NCI-H2107 (cell line): ENCODE measurements at places on chromosomes 2 and 18.

DNA sequence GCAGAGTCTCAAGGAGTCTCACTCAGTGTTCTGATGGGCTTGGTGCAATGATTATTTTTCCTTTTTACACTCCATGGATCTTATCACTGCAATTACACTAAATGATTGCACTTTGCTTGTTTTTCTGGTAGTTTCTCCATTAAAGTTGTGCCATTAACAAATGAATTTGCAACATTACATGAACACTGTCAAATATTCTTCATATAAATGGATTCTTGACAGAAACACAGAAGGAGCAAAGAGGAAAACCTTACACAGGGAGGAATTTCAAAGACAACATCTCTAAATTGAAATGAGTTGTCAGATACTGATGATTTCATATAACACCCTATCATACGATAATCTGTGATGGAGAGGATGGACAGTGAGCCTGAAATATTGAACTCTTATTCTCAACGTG is 65.4 kb upstream of the CHST9 start:
- no peak for DNase-seq

GRCh38 chr2:172997031-172997430 is 78.6 kb upstream of the MAP3K20 start:
- no peak for DNase-seq

DNA sequence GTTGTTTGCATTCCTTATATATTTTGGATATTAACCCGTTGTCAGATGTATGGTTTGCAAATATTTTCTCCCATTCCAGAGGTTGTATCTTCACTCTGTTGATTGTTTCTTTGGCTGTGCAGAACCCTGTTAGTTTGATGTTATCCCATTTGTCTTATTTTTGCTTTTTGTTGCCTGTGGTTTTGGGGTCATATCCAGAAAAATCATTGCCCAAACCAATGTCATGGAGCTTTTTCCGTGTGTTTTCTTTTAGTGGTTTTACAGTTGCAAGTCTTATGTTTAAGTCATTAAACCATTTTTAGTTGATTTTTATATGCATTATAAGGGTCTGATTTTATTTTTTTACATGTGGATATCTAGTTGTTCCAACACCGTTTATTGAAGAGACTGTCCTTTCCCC is 35.8 kb downstream of the PPIG start:
- no peak for DNase-seq

DNA sequence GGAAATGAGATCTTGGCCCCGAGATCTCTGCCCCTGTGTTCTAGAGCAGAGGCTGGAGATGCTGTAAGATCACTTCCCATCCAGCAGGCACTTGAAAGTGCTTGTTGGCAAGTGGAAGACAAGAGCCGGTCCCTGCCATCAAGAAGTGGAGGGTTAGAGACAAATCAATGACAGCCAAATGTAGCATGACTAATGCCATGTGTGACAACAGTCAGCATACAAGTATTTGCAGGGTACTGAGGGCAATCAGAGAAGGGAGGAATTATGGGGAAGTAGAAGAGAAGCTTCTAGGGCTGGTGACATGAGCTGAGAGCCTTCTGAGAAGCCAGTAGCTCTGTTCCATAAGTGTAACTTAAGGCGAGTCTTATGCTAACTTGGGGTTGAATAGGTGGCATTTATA is 58.6 kb downstream of the TMEM17 start:
- no peak for DNase-seq

GRCh38 chr2:145015561-145015960 is 495.6 kb upstream of the ZEB2 start:
- DNase-seq = no peak

GRCh38 chr18:48939205-48940097 is 11.3 kb downstream of the SMAD7 start:
- no peak for DNase-seq

GRCh38 chr2:207122651-207123334 is 43.0 kb downstream of the KLF7 start:
- DNase-seq = no peak

- DNase-seq = no peak
Observed at GRCh38 chr2:176818617-176819016, 394.0 kb upstream of the HNRNPA3 start.

- DNase-seq = no peak
Observed at GRCh38 chr2:50551018-50551726, 480.8 kb downstream of the NRXN1 start.

DNA sequence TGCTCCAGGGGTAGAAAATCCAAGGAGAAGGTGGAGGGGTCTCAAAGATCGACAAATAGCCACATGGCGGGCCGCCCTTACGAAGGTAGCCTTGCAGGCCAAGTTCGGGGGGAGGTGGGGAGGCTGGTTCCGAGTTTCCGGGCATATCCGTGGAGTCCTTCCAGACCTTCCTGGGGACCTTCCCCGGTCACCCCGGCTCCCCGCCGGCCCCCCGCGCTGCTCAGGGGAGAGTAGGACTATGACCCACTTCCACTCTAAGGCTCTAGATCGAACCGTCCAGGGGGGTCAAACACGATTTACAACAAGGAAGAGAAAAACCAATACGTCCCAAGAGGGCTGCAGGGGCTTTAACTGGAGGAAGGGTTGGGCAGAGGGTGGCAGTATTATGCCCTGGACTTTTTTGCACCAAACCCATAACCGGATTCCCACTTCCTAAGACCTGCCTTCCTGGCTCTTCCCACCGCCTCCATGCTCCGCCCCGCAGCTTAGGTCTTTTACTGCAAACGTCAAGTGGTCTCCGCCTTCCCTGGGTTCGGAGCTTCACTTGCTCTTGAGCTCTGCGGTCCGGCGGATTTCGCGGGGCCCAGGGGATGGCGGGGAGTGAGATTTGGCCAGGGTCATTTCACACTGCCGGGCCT is 779 bp upstream of the LYPD6 start:
- peak; percentile 26 for DNase-seq

DNA sequence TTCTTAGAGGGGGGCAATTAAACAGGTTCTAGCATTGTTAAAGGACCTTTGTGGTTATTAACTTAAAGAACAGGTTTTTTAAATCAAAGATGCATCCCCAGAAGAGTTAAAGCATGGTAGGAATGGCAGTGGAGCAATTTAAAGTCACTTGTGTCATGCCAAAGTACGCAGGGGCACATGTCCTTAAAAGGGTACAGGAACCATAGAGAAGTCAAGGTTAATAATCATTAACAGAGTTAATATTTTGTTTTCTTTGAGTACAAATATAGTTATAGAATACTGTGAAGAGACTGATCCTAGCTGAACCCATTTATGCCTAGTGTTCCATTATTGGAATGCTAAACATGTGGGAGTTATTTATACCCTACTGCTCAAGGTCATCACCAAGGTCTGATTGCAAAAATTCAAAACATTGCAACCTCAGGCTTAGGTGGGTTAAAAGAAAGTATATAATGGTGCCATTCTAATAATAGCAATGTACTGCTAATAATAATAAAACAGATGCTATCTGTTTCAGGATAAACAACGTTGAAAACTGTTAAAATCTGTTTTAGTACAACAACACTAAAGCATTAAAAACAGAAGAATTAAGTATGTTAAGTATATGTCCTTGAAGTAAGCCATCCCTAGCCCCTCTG is 216.0 kb downstream of the MYO3B start:
- DNase-seq = no peak

GRCh38 chr2:150944315-150944714 is 317.3 kb downstream of the RBM43 start:
- DNase-seq = no peak

DNA sequence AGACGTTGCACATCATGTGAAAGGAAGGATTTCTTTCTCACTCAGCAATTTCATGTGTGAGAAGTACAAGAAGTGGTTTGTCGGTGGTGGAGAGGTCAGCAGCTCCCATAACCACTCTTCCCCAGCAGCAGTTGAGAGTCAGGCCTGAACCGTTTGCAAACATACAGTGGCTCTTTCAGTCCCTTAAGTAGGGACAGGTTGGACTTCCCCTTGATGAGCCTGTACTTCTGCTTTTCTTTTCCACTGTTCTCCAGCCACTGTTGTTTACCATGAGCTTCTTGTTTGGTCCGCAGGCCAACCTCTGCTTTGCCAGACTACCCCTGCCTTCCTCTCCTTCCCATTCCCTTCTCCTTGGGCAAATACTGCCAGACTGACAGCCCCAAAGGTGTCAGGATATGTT is 391.3 kb upstream of the CELF4 start:
- no peak for DNase-seq

DNA sequence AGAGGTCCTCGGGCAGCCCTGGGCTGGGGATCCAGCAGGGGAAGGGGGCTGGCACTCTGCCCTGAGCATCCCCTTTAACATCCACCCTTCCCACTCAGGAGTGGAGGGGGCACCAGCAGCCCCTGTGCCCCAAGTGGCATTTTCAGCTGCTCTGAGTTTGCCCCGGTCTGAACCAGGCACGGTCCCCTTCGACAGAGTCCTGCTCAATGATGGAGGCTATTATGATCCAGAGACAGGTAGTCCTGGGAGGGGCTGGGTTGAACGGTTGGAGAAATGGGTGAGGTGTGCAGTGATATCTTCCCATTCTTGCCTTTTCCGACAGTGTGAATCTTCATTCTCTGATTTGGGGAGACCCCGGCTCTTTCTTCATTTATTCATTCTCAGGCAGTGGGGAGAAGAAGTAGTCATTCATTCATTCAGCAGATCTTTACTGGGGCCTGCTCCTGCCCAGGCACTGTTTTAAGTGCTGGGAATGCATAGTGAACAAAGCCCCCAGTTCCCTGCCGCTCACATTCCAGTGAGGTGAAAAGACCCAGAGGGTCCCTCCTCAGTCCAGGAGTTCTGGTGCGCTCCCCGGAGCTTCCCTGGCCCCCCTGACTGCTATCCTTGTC is 1.4 kb upstream of the KHK start:
- DNase-seq = no peak

DNA sequence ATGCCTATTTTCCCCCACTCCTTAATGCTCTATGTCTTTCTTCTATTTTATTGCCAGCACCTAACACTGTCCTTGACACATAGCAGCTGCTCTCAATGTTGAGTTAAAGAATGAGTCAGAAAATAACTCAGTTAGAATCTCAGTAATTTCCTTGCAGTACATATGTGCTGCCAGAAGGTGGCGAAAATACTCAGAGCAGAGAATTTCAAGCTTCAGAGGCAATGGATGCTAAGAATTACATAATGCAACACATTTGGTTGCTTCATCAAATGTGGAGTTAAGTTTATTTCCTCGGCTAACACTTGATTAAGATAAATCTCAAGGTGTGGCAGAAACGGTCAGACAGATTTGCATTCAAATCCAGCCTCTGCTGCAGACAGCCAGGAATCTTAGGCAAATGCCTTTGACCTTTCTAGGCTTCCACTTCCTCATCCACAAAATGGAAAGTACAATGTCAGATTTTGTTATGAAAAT is 105.6 kb downstream of the VSNL1 start:
- DNase-seq = peak; percentile 9

GRCh38 chr2:109348190-109348589 is 219.2 kb downstream of the SH3RF3 start:
- DNase-seq = no peak

GRCh38 chr2:47211497-47212011 is 56.4 kb upstream of the STPG4 start:
- DNase-seq = no peak

GRCh38 chr2:24199968-24200590 is 25.2 kb downstream of the FAM228A start:
- no peak for DNase-seq

- DNase-seq = no peak
Observed at GRCh38 chr2:11073251-11073650, 82.0 kb upstream of the SLC66A3 start.

GRCh38 chr2:230901006-230901405 is 24.0 kb downstream of the GPR55 start:
- no peak for DNase-seq

DNA sequence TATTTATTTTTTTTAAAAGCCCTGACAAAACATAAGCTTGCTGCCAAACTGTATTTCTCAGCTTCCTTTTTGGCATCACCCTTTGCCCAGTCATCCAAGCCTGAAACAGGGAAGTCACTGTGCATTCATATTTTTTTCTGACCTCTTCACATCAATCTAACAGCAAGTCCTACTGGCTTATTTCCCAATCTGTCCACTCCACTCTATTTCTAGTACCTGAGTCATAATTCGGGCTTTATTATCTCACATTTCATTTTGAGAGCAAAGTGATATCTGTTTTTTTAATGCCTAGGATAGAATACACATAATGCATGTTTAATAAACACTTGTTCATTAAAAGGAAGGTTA is 5.1 kb downstream of the HNMT start:
- DNase-seq = no peak

- no peak for DNase-seq
Observed at GRCh38 chr2:121796239-121796638, 40.8 kb downstream of the TSN start.

- no peak for DNase-seq
Observed at GRCh38 chr2:100071335-100072043, 70.9 kb downstream of the AFF3 start.

DNA sequence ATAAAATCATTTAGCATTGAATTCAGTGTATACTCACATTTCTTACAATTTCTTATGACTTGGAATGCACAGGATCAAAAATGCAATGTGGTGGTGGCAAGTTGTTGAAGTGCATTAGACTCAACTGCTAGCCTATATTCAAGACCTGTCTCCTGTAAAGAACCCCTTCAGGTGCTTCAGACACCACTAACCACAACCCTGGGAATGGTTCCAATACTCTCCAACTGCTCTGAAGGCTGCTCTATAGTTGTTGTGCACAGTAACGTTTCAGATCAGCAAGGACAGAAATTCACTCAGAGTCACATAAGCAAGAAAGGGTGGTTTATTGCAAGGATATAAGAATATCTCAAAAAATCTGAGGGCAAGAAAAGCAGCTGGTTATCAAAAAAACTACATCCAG is 6.5 kb downstream of the GKN1 start:
- DNase-seq = peak; percentile 23

GRCh38 chr2:201228271-201228911 is 31.9 kb upstream of the CASP8 start:
- no peak for DNase-seq

DNA sequence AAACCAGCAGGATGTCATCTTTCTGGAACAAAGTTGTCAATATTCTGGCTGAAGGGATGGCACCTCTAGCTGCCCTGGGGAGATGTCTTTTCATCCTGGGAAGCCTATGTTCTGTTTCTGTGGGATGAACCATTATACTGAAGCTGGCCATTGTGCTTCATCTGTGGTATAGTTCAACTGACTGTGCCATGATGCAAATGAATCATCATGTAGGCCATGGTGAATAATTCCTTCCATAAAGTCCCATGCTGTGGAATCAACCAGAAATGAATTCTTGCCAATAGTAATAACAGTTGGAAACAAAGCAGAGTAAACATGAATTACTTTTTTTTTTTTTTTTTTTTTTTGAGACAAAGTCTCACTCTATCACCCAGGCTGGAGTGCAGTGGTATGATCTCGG is 64.1 kb upstream of the CNGA3 start:
- no peak for DNase-seq

- DNase-seq = no peak
Observed at GRCh38 chr2:170461889-170462288, 253.2 kb upstream of the SP5 start.

DNA sequence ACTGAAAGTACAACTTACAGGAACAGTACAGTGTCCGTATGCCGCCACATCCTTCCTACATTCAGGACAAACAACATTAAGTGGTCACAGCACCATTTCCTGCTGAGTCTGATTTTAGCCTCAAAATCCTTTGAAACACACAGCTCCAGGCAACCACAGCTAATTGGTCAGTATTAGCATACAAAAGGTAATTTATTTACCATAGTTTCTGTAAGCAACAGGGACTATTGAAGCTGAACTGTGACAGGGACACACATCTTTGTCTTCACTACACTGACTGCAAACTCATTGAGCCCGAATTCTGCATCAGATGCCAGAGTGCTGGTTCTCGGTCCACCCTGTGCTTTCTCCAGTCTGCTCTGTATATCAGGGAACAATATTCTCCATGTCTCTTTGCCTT is 151.8 kb downstream of the ST6GAL2 start:
- DNase-seq = no peak
